Stimulated activated CD4-positive, alpha-beta T cell treated with anti-CD3 and anti-CD28 coated beads, Interleukin-2, amount 100 ng/mL, for 24 hours (primary cell): ENCODE measurements at places on chromosomes 13 and 19.

DNA sequence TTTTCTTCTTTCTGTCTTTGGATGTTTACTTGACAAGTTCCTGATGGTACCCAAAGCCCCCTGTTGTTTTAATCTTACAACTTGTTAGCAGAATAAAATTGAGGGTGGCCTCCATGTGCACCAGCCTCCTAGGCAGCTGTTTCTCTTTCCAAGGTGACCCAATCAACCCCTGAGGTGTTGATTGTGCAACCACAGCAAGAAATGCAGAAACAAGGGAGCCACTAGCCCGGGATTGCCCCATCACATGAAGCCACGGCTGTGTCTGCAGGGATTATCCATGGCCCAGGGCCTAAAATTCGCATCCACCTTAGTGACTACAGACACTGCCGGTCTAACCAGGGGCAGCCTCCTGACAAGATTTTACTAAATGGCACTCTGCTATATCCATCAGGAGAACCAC lies 14.4 kb downstream of the CEACAM4 start:
- no peak for DNase-seq

GRCh38 chr19:42542791-42543190 lies 14.5 kb upstream of the CEACAM1 start:
- no peak for DNase-seq

DNA sequence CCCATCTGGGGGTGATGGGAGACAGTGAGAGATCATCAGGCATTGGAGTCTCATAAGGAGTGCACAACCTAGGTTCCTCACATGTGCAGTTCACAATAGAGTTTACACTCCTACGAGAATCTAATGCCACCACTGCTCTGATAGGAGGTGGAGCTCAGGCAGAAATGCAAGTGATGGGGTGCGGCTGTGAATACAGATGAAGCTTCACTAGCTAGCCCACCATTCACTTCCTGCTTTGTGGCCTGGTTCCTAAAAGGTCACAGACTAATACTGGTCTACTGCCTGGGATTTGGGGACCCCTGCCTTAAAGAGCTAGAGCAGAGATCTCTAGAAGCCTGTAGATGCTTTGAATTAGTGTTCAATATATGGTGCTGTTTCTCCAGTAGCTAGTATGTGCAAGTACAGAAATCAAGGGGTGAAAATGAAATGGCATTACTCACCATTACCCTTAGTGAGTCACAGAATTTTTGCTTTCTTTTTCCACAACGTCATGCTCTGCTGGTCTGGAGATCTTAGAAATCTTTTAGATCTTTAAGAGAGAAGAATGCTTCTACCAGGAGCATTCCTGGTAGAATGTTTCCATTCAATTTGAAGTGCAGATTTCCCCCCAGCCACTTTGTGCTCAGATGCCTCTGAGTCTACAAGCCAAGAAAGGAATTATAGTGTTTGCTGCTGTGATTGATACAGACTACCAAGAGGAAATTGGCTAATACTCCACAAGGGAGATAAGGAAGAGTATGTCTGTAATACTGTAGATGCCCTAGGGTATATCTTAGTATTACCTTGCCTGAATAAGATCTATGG lies 2301.2 kb downstream of the PCDH9 start:
- DNase-seq, result no peak

DNA sequence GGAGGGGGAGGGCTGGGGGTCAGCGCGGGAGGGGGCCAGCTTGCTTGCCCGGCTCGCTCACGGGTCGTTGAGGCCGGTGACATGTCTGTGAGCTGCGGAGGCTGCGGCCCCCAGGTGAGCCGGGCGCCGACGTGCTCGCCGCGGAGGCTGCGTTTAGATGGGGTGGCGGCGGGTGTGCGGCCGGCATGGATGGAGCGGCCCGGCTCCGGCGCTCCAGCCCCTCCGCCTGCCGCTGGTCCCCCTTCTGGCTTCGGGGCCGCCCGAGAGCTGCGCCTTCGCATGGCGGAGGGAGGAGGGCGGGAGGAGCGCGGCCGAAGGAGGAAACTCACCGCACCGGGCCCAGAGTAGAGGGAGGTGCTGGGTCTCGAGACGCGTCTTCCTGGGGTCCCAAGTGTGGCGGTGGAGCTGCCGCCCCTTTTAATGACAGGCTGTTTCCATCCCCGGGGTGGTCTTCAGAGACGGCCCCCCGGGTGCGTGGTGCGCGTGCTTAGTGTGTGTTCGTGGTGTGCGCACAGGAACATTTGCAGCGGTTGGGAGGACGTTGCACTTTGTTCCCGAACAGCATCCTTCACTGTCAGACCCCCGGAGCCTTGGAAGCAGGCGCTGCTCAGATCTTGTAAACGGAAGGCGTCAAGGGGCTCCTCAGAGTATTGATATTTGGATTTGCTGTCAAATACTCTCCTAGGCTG lies at the start of gene AKAP11:
TSS of gene AKAP11 (plus strand) at position 38 of the 689 bp plus-strand sequence. CDS start 14,197 bp downstream, outside the sequence.
- DNase-seq, result peak; percentile 53

GRCh38 chr19:19530423-19530804 lies 1.7 kb downstream of the YJEFN3 start:
- no peak for DNase-seq

- DNase-seq, result no peak
These were observed 5.1 kb downstream of the CBARP start for GRCh38 chr19:1232652-1233072.

GRCh38 chr19:6800991-6801484 lies 28.5 kb downstream of the VAV1 start:
- no peak for DNase-seq

DNA sequence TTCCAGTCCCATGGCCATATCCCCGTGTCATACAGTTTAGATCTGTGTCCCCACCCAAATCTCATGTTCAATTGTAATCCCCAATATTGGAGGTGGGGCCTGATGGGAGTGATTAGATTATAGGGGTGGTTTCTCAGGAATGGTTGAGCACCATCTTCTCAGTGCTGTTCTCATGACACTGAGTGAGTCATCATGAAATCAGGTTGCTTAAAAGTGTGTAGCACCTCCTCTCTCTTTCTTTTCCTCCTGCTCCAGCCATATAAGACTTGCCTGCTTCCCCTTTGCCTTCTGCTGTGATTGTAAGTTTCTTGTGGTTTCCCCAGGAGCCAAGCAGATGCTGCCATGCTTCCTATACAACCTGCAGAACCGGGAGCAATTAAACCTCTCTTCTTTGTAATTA lies 197.8 kb downstream of the NALCN start:
- DNase-seq, result no peak

GRCh38 chr13:59061621-59062020 lies 1102.1 kb downstream of the DIAPH3 start:
- DNase-seq, result no peak

DNA sequence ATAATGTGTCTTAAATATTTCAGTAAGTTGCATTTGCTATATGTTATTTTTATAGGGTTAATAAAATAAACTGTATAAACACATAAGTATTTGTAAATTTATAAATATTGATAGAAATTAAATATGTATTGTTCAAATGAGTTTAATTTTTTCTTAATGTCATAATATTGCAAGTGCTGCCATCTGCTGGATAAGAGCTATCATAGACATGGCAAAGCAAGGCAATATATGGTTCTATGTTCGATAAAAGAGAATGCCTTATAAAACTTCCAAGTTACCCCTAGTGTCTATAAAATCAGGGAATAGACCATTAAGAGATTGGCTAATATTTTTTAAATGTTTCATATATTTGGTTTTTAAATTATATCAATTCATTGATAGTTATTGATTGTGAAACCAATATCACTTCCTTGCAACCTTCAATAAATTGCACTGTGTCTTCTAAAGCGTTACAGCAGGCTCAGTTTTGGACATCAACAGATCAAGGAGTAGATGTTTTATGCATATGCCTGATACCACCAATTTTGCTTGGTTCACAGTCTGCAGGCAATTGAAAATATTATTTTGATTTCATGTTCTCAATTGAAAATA lies 29.0 kb upstream of the SLITRK6 start:
- DNase-seq, result no peak

DNA sequence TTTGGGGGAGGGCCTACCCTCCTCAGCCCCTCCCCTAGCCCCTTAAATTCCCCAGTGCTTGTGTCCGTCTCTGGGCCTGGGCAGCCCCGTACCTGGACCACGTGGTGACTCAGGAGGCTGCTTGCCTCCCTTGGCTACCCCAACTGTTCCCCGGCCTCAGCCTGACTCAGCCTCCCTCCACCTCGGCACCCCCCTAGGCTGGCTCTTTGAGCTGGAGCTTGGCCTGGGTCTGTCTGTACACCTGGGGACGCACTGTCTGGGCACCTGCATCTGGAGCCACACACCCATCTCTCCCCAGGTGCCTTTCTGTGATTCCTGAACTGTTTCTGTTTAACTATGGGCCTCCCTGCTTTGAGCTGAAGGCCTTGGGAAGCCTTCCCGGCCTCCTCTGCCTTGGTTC lies 1.8 kb upstream of the KLK14 start:
- no peak for DNase-seq

DNA sequence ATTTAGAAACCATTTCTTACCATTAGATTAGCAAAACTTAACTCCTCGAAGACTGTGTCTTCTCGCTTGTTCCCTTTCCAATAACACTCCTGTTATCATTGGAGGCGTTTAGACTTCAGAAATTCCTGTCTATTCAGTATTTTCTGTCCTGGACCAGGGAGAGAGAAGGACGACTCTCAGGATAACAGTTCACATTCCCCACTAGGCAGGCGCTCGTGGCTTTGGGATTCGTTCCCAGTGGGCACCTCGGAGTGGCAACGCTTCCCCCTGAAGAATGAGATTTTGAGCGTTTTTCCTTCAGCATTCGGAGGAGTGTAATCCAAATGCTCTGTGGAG lies 429 bp upstream of the ZNF225 start:
- no peak for DNase-seq

DNA sequence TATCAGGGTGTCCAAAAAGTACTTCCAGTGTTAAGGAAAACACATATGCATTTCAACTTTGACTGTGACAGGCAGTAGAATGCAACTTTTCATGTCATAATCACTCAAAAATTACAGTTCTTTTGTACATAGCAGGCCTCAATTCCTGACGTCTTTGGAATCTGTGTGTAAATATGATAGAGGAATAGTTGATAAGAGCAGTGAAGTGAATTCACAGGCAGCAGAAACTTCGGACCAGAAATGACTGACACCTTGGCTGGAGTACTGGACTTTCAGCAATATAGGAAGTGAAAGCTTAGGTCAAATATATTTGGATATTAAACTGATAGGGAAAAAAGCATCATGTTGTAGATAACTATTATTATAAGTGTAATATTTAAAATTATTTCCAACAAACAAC lies 1741.2 kb upstream of the PCDH20 start:
- no peak for DNase-seq

GRCh38 chr13:106628936-106629659 lies 61.2 kb upstream of the ARGLU1 start:
- DNase-seq, result no peak

GRCh38 chr13:46154136-46154801 lies 27.7 kb downstream of the LCP1 start:
- no peak for DNase-seq

GRCh38 chr13:28611654-28612131 lies 47.2 kb upstream of the POMP start:
- DNase-seq, result no peak

GRCh38 chr13:24802074-24802473 lies 38.1 kb downstream of the RNF17 start:
- no peak for DNase-seq

DNA sequence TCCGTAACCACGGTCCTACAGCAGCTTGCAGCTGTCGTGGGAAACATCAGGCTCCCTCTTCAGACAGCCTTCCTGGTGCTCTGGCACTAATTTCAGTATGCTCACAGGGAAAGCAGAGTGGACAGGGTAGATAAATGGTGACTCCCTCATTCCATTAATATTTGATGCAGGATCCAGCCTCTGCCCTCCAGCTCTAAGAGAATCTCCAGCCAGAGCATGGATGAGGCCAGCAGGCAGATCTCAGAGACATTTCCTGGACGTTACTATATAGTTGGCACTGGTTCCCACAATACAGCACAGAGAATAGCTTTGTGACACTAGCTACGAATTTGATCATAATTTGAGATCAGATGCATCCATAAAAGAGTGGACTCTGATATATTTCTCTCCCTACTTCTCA lies 341.4 kb downstream of the LIG4 start:
- DNase-seq, result no peak

GRCh38 chr19:17248011-17248776 lies 2.5 kb upstream of the NR2F6 start:
- no peak for DNase-seq

DNA sequence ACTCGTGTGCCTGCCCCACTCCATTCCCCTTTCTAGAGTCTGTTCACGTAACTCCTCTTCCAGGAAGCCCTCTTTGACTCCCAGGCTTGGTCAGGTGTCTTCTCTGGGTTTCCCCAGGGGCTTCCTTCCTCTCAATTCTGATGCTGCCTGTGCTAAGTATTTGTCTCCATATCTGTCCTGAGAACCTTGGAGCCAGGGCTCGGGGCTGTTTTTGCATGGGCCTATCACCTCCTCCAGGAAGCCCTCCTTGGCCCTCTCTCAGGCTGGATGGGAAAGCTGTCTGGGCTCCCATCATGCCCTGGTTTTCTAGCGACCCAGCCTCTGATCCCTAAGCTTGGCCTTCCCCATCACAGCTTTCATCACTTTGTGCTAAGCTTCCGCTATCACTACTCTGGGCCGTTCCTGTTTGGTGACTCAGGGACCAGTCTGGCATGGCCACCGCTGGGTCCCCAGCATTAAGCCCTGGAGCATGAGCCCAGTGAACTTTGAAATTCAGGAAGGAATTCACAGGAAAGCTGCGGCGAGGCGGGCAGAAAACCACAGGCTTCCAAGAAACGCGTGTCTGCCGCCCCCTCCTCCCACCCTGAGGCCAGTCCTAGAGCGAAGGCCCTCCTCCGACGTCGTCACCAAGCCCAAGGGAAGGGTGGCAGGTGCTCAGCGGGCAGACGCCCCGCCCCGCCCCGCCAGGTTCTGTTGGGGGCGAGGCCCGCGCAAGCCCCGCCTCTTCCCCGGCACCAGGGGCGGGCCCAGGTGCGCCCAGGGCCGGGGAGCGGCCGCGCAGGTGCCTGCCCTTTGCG lies 486 bp upstream of the SPINT2 start:
- peak; percentile 81 for DNase-seq

- DNase-seq, result no peak
These were observed 13.7 kb downstream of the TMEM150B start for GRCh38 chr19:55311397-55311796.
